CD4-positive, alpha-beta T cell treated with Interleukin-1 beta for 1 hour (primary cell): ENCODE measurements at places on chromosomes 11 and 22.
A peak's percentile ranks its signal among the peaks of the same experiment; 100 is the strongest.

- DNase-seq: no peak
Measured at GRCh38 chr22:20406686-20407408, 12.9 kb downstream of the ZNF74 start.

- no peak for DNase-seq
Measured at GRCh38 chr11:12411806-12412727, 34.7 kb downstream of the PARVA start.

GRCh38 chr11:944711-945470, 19.2 kb downstream of the AP2A2 start:
- no peak for DNase-seq

DNA sequence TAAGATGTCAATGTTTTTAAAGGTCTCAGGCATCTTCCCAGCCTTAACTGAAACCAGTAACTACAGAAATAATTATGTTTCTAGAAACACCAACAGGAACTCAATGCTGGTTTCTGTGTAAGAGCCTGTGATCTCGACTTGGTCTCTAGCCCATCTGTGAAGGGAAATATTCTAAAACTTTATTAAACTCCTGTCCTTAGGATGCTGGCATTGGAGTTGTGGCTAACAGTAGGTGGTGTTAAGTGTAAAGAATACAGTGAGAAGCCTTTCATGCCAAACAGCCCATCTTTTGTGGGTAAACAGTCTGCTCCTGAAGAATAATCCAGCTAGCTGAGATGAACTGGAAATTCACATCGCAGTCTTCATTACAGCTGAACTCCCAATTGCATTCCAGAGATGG, 133.2 kb downstream of the ADAMTS15 start:
- no peak for DNase-seq

DNA sequence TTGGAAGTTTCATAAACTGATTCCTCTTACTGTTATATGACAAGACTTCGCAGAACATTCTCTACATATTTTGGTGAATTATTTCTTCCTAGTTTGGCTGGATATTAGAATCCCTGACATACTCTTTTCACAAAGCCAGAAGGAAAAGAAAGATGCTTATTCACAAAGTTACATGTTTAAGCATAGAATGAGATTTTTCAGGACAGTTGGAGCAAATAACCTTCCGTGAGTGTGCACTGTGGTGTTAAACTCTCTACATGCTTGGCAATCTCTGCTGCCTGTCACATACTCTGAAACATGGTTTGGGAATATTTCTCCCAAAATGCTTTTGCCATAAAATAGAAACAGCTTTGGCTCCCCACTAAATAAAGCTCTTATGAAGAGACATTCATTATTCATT, 230.0 kb upstream of the MTNR1B start:
- no peak for DNase-seq

- DNase-seq: no peak
Measured at GRCh38 chr11:78996007-78996406, 421.3 kb upstream of the NARS2 start.

GRCh38 chr11:84563356-84563755, 1063.8 kb downstream of the DLG2 start:
- no peak for DNase-seq

GRCh38 chr11:61782841-61783240, 9.6 kb downstream of the TMEM258 start:
- no peak for DNase-seq

- DNase-seq: peak; percentile 16
Measured at GRCh38 chr11:1453611-1454034, 33.0 kb downstream of the MOB2 start.

DNA sequence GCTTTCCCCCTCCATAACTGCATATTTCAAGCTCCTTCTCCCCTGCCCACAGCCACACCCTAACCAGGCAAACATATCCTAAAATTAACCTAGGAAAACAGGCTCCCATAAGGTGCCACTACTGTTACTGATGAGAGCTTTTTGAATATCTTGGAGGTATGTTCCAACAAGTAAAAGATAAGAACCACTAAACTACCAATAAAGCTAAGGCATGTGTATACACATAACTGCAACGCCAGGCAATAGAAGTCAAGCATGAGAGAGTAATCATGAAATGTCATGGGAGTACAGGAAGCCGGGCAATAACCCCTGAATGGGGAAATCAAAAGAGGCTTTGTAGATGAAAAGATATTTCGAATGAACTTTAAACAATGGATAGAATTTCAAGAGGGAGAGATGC, 9.3 kb downstream of the MMP13 start:
- DNase-seq: no peak

DNA sequence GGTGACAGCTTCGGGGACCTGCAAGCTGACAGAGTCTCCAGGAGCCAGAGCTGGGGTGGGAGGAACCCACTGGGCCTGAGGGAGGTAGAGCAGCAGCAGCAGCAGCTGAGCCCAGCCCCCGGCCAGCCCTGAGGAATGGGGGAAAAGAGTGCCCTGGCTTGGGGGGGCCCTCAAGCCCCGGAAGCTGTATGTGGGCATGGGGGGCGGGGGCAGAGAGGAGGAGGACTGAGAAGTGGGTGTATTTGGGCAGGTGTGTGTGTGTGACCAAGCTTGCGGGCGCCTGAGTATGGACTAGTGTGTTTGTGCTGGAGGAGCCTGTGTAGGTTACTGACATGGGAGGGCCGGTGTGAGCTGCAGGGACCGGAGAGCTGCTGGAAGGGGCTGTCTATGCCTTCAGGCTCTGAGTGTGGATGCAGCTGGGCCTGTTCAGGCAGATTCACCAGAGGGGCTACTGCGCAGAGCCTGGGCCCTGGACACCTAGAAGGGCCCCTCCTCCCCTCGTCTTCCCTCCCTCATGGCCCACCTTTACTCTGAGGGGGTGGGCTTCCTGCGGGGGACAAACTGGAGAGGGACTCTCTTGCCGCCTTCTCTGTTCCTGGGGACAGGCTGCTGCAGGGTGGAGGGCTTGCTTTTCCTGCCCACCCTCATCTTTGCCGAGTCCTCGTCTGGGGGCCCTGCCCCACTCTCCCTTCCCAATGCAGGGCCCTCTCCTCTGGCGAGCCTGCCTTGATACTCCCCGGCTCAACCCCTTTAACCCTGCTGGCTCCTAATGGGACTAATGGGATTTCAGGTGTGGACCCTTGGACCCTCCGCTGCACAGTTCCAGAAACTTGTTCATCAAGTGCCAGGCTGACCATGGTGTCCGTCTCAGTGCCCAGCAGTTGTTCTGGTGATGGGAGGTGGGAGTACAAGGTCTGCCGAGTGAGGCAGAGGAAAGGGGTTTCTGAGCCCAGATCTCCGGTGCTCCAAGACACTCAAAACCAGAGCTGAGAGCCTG, 28.2 kb downstream of the ST3GAL4 start:
- no peak for DNase-seq

DNA sequence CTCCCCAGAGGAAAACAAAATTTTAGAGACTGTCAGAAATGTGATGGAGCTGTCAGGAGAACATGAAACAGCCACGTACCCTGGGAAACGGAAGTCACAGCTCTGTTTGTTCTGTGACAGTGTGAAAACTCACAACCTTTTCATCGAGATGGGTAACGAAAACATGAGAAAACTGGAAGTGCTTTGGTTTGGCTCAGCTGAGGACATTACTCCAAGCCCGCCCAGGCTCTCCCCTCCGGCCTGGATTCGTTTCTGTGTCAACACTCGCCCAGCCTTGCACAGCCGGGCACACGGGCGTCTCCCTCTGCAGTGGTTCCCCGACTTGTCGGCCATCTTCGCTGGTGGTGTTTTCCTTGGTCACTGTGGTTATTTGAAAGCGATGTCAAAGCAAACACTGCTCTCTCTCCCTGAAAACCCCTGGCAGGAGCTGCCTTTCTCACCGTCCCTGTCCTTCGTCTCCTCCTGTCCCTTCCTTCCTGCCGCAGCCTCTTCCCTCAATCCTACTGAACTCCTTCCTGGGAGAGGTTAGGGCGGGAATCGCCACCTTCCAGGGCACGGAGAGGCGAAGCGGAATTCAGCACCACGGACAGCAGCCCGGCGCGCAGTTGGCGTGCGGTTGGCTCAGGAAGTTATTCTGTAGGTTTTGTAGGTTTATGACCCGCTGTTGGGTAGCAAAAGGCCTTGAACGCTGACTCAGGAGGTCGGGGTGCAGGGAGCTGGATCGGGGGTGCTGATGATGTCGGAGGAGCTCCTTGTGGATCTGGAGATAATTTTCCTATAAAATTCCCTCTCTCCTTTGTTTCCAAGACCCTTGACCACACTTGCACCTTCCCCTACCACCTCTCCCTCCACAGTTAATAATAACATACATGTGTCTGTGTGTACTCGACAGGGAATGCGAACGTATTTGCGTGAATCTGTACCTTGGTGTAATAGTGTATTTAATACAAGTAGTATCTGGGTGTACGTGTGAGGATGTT, 13.1 kb upstream of the RPS19BP1 start:
- DNase-seq: peak; percentile 34

- peak; percentile 73 for DNase-seq
Measured at GRCh38 chr11:2383852-2384804, 7.0 kb downstream of the CD81 start.

GRCh38 chr11:87081358-87081757, 43.6 kb downstream of the TMEM135 start:
- DNase-seq: peak; percentile 33

- no peak for DNase-seq
Measured at GRCh38 chr11:19800162-19800561, 87.5 kb downstream of the NAV2 start.

GRCh38 chr11:73565804-73566203, 32.1 kb downstream of the FAM168A start:
- no peak for DNase-seq

GRCh38 chr22:31394326-31394725, 5.1 kb upstream of the DRG1 start:
- no peak for DNase-seq

- DNase-seq: no peak
Measured at GRCh38 chr22:35752006-35752862, 34.6 kb downstream of the APOL5 start.

DNA sequence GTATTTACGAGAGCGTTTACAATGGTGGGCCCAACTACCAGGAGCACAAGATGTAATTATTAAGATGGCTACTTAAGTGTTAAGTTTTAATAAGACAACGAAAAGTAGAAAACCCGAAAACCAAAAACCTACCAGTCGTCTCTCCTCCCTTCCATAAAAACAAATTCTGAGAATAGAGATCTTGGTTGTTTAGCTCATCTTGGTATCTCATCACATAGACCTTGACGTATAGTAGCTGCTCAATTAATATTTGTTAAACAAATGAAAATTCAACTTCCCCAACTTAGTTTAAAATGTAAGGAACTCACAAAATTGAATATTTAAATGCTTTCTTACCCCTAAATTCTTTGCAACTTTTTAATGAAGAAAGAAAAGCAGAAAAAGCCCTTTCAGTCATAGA, 669 bp downstream of the KDM4D start:
- no peak for DNase-seq

DNA sequence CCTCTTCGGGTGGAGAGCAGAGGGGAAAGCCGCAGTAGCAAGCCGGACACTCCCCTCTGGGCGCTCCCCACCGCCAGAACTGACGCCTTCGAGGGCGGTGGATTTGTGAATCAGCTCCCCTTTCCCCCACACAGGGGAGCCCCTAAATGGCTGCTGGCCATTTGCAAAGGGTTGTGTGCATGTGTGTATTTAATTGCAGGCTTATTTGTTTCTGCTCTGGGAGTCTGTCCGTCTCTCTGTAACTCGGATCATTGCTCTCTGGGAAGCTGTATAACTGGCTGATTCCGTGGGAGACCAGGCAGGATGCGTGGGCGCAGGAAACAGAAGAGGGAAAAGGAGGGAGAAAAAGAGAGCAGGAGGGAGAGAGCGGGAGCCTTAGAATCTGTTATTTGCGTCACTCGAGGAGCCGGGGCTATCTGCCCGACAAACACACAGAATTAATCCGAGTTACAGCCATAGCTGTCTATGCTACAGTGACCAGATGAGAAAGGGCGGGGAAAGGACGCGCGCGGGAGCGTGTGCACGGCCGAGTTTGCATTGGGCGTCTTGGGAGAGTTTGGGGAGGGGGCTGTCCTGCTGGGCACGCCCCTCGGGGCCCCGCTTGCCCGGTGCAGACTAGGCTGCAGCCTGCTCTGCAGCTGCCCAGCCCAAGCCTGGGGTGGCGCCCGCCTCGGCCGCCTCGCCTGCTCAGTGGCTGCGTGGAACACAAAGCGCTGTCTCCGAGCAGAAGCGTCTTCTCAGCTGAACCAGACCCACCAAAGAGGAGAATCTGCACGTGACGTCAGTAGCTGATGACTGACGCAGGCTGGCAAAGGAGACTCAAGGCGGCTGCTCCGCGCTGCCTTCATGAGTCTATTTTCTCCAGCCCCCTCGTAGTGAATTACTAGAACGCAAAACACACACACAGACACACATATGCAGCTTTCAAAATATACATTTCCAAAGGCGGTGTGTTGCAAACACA, 105.3 kb upstream of the HSD17B12 start:
- no peak for DNase-seq

GRCh38 chr11:71481101-71481960, 28.3 kb downstream of the NADSYN1 start:
- no peak for DNase-seq

GRCh38 chr11:87466223-87466622, 428.5 kb downstream of the TMEM135 start:
- no peak for DNase-seq
